CD4-positive, alpha-beta T cell (primary cell): ENCODE measurements at places on chromosomes 7 and 10. TPM values are rescaled to one million over a fixed set of nuclear protein-coding genes. Genes with fewer than 3 reads are reported as not detected.

Gene DYDC2
- total RNA-seq = not detected

DNA sequence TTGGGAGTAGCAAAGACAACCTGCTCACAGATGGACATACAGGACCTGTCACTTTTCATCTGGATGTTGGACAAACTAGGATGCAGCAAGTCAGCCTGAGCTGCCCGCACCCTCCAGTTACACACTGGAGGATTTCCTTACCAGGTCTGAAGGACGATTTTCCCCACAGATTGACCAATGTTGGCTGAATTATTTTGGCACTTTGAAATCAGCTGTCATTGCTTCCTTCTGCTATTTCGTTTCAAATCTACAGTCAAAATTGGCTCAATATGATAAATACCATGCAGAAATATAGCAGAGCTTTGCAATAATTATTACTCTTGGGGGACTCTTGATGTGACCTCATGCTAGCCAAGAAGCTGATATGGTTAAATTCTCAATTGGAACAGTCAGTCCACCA lies 2.5 kb downstream of the CLRN3 start:
- no peaks in the 10 kb centered on the region for H3K4me1 ChIP-seq
- DNase-seq = no peak

- no peak for DNase-seq
- no peak overlapping the region for H3K27ac ChIP-seq
- H3K4me3 ChIP-seq = no peak overlapping the region
- no peaks in the 10 kb centered on the region for H3K36me3 ChIP-seq
- H3K4me1 ChIP-seq = no peaks in the 10 kb centered on the region
Observed at GRCh38 chr10:44316922-44317215, 68.0 kb downstream of the CXCL12 start.

GRCh38 chr10:91955114-91955513 lies 31.5 kb downstream of the BTAF1 start:
- no peaks in the 10 kb centered on the region for H3K4me1 ChIP-seq
- DNase-seq = no peak
- no peaks in the 10 kb centered on the region for H3K27me3 ChIP-seq
- peaks cover 91% of the 10 kb centered on the region for H3K36me3 ChIP-seq
- no peak overlapping the region for H3K27ac ChIP-seq
- H3K4me3 ChIP-seq = no peak overlapping the region

- H3K27ac ChIP-seq = no peak overlapping the region
- H3K4me1 ChIP-seq = no peaks in the 10 kb centered on the region
- H3K4me3 ChIP-seq = no peak overlapping the region
- no peaks in the 10 kb centered on the region for H3K36me3 ChIP-seq
- DNase-seq = no peak
- H3K27me3 ChIP-seq = no peaks in the 10 kb centered on the region
Observed at GRCh38 chr7:86991093-86991769, 68.2 kb downstream of the ELAPOR2 start.

GRCh38 chr7:37119296-37119860 lies 329.3 kb downstream of the ELMO1 start:
- peaks cover 14% of the 10 kb centered on the region for H3K4me1 ChIP-seq
- H3K4me3 ChIP-seq = no peak overlapping the region
- DNase-seq = no peak
